ENCODE measurements at places on chromosomes 5 and 9.
A peak's percentile ranks its signal among the peaks of the same experiment; 100 is the strongest.

GRCh38 chr5:54438620-54439389 lies 16.7 kb upstream of the HSPB3 start:
- no peak for DNase-seq

- DNase-seq, result no peak
Measured at GRCh38 chr5:59180515-59180914, 597.6 kb downstream of the RAB3C start.

DNA sequence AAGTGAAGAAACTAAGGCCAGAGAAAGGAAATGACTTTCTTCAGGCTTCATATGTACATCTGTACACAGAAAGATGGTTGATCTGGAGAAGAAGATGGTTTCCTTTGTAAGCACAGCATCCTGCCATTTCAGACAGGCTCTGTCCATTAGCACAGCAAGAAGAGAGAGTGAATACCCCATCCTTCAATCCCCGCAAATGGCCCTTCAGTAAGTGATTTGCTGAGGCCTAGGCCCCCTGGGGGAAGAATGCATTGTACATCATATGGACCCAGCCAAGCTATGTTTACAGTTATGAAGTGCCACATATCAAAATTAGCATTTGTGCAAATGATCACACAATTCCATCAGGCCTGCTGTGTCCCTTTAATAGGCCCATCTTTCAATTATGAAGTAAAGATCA lies 657.4 kb downstream of the BRINP1 start:
- no peak for DNase-seq

GRCh38 chr5:65481171-65481581 lies 544 bp downstream of the ADAMTS6 start:
- DNase-seq, result peak; percentile 20

- no peak for DNase-seq
Measured at GRCh38 chr5:7884491-7885267, 15.7 kb downstream of the MTRR start.

- DNase-seq, result no peak
Measured at GRCh38 chr5:169243651-169244422, 57.1 kb downstream of the SLIT3 start.

- DNase-seq, result peak; percentile 48
Measured at GRCh38 chr9:37920471-37921167, 16.7 kb upstream of the SLC25A51 start.

- DNase-seq, result no peak
Measured at GRCh38 chr9:110105107-110105506, 102.9 kb downstream of the C9orf152 start.

- DNase-seq, result no peak
Measured at GRCh38 chr5:125874717-125875116, 548.5 kb upstream of the GRAMD2B start.

DNA sequence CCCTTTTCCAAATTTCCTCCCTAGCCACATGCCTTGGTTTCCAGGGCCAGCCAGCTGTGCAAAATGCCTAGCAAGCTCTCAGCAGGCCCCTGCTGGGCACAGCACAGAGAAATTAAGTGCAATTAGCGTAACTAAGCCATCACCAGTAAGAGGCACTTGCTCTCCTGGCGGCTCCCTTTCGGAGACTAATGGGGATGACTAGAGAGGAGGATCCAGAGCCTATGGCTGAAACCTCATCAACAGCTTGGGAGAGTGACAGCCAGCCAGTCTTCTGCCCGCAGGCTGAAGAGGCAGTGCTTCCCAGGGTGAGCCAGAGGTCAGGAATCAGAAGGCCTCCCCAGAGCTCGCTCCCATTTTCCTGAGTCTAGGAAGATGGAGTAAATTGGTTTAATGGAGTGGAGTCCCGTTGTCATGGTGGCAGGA lies 108.4 kb downstream of the KCNIP1 start:
- no peak for DNase-seq

DNA sequence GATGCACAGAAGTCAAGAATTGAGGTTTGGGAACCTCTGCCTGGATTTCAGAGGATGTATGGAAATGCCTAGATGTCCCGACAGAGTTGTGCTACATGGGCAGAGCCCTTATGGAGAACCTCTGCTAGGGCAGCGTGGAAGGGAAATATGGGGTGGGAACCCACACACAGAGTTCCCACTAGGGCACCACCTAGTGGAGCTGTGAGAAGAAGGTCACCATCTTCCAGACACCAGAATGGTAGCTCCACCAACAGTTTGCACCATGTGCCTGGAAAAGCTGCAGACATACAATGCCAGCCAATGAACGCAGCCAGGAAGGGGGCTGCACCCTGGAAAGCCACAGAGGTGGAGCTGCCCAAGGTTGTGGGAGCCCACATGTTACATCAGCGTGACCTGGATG lies 104.5 kb downstream of the STK32A start:
- DNase-seq, result no peak

DNA sequence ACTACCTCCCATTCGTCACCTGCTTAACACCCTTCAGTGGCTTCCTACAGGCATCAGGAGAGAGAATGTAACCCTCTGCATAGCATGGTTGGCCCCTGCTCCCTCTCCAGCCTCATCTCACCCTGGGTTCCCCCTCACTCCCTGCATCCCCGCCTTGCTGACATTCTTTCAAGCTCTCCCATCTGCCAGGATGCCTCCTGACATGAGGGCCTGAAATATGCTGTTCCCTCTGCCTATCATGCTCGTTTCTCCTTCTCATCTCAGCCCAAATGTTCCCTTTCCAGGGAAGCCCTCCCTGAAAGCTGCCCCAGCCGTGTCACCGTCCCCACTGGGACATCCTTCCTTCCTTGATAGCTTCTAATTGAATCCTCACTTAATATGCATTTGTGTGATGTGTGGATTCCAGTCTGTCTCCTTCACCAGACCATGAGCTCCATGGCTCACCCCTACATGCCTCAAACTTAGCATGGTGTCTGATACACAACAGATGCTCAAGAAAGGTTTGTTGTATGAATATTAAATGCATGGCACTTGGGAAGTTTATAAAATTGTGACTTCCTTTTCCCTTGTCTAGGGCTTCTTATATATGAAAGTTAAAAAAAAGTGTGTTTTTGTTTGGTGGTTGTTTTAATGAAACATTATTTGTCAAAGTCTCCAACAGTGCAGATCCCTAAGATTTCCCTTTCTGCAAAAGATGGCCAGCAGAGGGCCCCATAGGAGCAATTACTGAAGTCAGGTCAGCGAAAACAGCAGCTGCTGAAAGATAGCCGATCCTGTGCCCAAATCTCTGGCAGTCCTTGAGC lies 7.3 kb upstream of the C5orf58 start:
- DNase-seq, result peak; percentile 54

GRCh38 chr9:120931231-120932085 lies 4.9 kb upstream of the TRAF1 start:
- peak; percentile 51 for DNase-seq

DNA sequence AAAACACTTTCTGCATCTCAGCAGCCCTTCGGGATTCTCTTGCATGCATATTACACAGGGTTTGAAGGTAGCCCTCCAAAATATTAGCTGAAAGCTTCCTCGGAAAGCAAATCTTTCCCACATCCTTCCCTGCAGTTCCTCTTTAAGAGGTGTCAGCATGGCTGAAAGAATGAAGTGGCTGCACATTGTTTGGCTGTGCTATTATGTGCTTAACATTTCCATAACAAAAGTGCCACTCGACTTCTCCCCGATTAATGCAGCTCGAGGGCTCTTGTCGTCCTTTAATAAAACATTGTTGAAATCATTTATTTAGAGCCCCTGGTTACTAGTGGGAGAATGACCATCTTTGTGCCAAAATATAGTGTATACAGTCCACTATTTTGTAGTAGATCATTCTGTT lies 6.5 kb downstream of the GAS1 start:
- DNase-seq, result no peak

- no peak for DNase-seq
Measured at GRCh38 chr9:127280880-127281660, 16.5 kb downstream of the GARNL3 start.

GRCh38 chr9:127698985-127699670 lies 7.7 kb upstream of the CFAP157 start:
- peak; percentile 92 for DNase-seq

GRCh38 chr9:136977223-136977622 lies at the start of gene PTGDS:
Gene PTGDS (plus strand): TSS chr9:136977504. CDS start chr9:136977579, 75 bp downstream.
- DNase-seq, result no peak

DNA sequence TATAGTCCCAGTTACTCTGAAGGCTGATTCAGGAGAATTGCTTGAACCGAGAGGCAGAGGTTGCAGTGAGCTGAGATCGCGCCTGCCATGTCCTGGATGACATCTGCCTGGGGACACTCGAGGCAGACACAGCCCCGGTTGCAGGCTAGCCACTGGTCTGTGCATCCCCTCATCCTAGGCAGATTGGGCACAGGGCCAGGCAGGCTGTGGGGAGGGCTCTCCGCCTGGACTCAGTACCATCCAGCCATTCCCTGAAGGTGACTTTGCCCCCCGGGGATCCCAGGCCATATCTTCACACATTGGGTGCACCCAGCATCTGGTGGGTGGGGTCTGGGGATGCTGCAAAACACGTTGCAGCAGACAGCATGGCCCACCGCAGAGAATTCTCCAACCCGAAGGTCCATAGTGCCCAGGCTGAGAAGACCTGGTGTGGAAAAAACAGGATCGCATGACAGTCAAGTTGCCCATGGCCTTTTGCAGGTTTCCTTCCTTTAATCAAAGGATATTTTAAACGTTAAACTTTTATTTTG lies 50.9 kb upstream of the SUSD3 start:
- DNase-seq, result no peak

GRCh38 chr5:153952893-153953292 lies 85.8 kb downstream of the FAM114A2 start:
- no peak for DNase-seq
